ENCODE measurements at places on chromosomes 16 and 17.

GRCh38 chr16:54585998-54586340 is 299.4 kb upstream of the IRX3 start:
- DNase-seq: no peak

- no peak for DNase-seq
Measured at GRCh38 chr17:31397256-31397939, 5.9 kb downstream of the RAB11FIP4 start.

DNA sequence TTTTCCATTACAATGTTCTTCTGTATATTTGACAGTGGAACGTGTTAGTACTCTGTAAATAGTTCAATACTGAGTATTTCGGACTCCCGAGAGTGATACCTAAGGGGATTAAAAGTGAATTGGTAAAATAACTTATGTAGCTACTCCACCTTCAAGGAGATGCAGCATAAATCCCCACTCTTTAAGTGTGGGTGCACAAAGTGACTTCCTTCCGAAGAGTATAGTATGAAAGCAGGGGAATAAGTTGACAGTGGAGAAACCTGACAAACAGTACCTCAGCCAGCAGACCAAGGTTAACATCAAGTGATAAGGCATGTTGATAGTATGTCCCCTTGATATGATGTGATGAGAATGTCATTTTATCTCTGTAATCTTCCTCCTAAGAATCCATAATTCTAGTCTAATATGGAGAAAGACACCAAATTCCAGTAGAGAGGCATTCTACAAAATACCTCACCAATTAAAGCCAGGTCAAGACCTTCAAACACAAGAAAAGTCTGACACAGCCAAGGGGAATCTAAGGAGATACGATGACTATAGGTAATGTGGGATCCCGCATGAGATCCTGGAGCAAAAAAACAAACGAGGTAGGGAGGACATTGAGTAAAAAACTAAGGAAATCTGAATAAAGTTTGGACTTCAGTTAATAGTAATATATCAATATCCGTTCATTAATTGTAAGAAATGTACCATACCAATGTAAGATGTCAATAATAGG is 1.8 kb upstream of the ZPBP2 start:
- DNase-seq: no peak

DNA sequence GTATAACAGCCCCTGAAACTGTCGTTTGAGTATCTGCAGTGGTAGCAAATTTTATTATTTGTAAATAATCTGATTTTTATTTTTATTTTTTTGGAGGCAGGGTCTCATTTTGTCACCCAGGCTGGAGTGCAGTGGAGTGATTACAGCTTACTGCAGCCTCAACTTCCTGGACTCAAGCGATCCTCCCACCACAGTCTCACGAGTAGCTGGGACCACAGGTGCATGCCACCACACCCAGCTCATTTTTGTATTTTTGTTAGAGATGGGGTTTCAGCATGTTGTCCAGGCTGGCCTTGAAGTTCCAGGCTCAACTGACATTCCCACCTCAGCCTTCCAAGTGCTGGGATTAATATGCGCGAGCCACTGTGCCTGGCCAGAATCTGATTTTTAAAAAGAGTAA is 2.8 kb downstream of the NDEL1 start:
- no peak for DNase-seq

- DNase-seq: no peak
Measured at GRCh38 chr16:50653633-50654519, 27.2 kb downstream of the SNX20 start.

- peak; percentile 6 for DNase-seq
Measured at GRCh38 chr17:68600931-68601564, at the start of gene FAM20A. Gene FAM20A (minus strand): TSS chr17:68601367. CDS start chr17:68600666, 701 bp downstream.

GRCh38 chr17:40361925-40362695 is 2.4 kb downstream of the GJD3 start:
- no peak for DNase-seq

- DNase-seq: no peak
Measured at GRCh38 chr17:66578781-66579489, 256.0 kb upstream of the CACNG5 start.

DNA sequence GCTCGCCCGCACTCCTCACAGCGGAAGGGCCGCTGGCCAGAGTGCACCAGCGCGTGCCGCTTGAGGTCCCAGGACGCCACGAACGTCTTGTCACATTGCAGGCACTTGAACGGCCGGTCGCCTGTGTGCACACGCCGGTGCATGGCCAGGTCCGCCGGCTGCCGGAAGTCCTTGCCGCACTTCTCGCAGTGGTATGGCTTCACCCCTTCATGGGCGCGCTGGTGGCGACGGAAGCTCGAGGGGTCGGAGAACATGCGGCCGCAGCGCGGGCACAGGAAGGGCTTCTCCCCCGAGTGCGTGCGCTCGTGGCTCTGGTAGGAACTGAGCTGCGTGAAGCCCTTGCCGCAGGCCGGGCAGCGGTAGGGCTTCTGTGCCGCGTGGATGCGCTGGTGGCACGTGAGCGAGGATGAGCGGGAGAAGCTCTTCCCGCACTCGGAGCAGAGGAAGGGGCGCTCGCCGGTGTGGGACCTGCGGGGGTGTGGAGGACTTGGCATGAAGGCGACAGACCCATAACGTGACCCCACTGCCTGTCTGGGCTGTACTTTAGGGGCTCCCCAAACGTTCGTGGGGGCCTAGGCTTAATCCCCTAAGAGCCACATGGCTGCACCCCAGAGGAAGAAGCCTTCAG is 12.1 kb downstream of the ZNF668 start:
- no peak for DNase-seq

DNA sequence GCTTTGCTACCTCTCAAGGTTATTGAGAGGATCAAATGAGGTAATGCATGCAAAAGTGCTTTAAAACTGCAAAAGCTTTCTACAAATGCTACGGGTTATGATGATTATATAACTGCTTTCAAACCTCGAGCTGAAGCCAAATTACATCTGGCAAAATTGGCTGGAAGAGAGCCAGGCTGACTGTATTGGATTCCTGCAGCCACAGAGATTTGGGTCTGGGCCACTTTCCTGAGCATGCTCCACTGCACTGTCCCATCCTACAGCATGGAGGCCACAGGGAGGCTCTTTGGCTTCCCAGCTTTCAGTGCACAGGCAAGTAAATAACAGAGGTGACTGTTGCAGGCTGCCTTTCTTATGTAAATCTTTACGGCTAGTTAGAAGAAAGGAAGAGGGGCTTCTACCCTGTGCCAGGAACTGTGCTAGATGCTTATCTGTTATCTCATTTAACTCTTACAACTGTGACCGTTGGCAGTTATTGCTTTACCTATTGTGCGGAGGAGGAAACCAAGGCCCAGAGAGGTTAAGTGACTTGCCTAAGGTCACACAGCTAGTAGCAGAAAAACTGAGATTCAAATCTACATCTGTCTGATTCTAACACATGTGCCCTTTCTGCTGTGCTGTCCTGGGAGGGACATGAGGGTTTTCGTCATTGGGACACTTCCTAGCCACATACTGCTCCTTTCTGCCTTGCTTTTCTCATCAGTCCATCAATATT is 121.8 kb downstream of the SPACA3 start:
- DNase-seq: no peak

- DNase-seq: peak; percentile 11
Measured at GRCh38 chr17:81165246-81166032, at the start of gene PVALEF. Gene PVALEF (plus strand): TSS chr17:81165507. CDS start chr17:81181227, 15,720 bp downstream.

DNA sequence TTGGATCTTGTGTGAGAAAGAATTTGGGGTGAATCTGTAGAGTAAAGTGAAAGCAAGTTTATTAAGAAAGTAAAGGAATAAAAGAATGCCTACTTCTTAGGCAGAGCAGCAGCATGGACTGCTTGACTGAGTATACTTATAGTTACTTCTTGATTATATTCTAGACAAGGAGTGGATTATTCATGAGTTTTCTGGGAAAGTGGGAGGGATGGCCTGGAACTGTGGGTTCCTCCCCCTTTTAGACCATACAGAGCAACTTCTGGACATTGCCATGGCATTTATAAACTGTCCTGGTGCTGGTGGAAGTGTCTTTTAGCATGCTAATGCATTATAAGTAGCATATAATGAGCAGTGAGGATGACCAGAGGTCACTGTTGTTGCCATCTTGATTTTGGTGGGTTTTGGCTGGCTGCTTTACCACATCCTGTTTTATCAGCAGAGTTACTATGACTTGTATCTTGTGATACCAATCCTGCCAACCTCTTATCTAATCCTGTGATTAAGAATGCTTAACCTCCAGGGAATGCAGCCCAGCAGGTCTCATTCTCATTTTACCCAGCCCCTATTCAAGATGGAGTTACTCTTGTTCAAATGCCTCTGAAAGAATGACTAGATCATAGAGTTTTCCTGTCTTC is 58.7 kb downstream of the HSD17B2 start:
- no peak for DNase-seq
